ENCODE measurements at places on chromosomes 4 and X. TPM values are rescaled to one million over a fixed set of nuclear protein-coding genes. Genes with fewer than 3 reads are reported as not detected.

The CFAP47 gene
- total RNA-seq: under 0.01 TPM

The SNCA gene
- total RNA-seq: 121 TPM

The SLC9A6 gene
- 20.2 TPM for total RNA-seq

The CT45A1 gene
- total RNA-seq: not detected

The ENAM gene
- total RNA-seq: not detected

The H2BW2 gene
- not detected for total RNA-seq

The PCSK1N gene
- 0.11 TPM for total RNA-seq

The TLR1 gene
- total RNA-seq: 5.5 TPM

The CSAG1 gene
- not detected for total RNA-seq

The TEX13A gene
- total RNA-seq: not detected

The TLL1 gene
- 39.5 TPM for total RNA-seq

The FHIP1A gene
- total RNA-seq: 0.65 TPM

Data from dermis lymphatic vessel endothelial cell (primary cell).